ENCODE measurements at places on chromosomes 6 and 20.
A peak's percentile ranks its signal among the peaks of the same experiment; 100 is the strongest.

- no peak for DNase-seq
These were observed 16.2 kb downstream of the L3MBTL3 start for GRCh38 chr6:130034378-130035146.

DNA sequence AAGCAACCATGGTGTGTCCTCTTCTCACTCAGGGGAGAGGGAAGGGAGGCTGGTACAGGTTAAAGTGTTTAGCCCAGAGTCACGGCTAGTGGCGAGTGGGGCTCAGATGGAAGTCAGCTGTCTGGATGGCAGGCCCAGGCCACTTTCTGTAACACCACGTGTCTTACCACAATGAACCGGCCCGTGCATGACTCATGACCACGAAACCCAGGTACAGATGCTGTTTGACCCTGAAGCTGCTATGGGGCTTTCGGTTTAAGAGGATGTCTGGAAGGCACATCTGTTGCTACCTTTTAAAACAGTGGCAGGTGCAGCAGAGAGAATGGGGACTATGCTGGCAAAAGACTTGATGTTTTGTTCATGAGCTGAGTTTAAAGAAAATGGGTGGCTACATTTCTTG lies 36.5 kb upstream of the MPC1 start:
- no peak for DNase-seq

DNA sequence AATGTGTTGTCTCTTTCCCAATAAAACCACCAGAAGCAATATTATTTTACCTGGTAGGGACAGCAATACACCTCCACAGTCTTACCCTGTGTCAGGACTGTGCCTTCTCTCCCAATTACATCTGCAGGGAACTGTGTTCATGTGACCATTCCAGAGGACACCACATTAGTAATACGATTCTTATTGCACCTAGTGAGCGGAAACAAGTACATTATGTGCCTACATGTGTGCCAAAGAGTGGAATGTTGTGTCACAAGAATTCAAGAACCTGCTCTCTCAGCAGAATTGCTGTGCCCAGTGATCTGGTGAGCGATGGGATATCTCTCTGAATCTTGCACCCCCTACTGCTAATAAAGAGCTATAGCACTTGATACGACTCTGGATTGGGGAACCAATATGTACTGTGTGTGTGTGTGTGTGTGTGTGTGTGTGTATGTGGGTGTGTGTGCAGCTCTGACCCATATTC lies 57.4 kb upstream of the FOXC1 start:
- no peak for DNase-seq

DNA sequence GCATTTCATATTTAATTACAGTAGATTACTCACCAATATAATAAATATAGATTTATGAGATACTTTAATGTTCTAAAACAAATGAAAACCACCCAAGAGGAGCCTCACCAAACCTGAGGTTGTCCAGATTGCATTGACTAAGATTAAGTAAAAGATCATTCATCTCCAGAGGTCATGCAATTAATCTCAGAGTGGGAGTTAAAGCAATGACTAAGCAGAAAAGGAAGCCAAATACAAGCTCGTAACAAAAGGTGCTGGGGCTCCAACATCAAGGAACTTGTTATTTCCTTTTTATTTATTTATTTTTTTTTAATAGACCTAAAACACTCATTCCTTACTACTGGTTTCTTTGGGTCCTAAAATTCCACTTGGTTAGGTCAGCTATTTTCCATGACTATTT lies 57.7 kb downstream of the RSPO3 start:
- DNase-seq: no peak

DNA sequence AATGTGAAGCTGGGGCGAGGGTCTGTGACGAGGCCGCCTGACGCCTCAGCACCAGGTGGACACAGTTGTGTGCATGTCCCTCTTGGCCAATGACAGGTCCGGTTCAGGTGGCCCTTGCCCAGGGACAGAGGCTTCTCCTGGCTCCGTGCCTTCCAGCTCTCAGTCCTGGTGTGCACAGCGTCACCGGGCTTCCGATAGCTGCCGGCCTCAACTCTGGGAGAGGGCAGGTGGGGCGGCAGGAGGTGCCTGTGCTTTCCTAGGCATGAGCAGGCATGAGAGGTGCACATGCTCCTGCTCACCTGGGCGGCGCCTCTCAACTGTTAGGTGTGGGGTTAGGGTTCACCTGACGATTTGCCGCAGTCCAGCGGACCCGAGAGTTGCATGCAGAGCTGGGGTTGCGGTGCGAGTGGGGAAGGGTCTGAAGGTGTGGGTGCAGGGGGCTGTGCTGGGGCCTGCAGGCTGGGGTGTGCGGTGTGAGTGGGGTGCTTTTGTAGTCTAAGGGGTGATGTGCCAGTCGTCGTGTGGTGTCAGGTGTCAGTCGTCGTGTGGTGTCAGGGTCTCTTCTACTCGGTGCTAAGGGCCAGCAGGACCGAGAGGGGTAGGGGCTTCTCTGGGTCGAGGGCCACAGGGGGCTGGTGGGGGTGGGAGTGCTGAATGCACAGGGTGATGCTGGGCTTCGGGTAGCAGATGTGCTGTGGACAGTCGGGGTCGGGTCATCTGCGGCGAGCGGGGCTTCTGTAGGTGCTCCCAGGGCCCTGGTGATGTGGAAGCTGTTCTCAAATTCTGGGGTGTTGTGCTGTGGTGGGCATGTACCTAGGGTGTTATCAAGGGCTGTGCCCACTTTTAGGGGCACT lies 3.8 kb upstream of the SOX18 start:
- no peak for DNase-seq

- DNase-seq: no peak
These were observed 24.1 kb downstream of the USP45 start for GRCh38 chr6:99491171-99491570.

GRCh38 chr6:143233554-143234285 lies 173.0 kb downstream of the AIG1 start:
- no peak for DNase-seq

- no peak for DNase-seq
These were observed 64.4 kb downstream of the UBE2V1 start for GRCh38 chr20:50048420-50049166.

GRCh38 chr6:62999796-63000195 lies 211.5 kb upstream of the FKBP1C start:
- no peak for DNase-seq

GRCh38 chr6:142844065-142844755 lies 100.8 kb downstream of the HIVEP2 start:
- no peak for DNase-seq

- DNase-seq: no peak
These were observed 168.9 kb downstream of the ADGB start for GRCh38 chr6:146767632-146768031.

DNA sequence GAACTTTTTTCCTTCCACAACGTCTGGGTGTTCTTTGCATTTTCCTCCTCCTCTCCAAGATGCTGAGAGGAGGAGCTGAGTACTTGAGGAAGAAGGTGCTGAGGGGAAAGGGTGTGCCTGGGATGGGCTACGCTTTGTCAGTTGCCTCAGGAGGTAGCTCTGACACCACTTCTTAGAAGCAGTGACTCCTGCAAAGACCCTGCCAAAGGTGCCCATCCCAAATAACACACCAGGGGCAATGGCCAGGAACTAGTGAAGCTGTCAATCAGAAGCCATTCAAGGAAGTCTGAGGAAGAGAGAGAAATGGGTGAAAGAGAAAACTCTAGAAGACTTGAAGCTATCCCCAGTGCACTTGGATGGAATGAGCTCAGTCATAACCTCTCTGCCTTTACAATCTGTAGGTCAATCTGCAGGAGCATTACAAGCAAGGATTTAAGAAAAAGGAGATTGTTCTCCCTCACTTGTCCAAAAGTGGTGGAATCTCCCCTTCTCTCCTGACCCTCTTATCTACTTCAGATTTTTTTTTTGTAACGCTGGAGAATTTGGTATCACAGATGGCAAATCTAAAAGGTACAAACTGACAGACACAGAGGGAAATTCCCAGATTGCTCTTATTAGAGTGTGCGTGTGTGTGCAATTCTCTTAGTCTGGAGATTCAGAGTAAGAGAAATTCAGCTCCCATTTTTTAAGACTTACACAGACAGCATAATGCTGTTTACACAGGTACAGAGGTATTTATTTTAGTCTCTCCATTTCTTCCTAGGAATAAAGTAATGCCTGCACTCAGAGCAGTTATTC lies 242.6 kb downstream of the GMPR start:
- no peak for DNase-seq

DNA sequence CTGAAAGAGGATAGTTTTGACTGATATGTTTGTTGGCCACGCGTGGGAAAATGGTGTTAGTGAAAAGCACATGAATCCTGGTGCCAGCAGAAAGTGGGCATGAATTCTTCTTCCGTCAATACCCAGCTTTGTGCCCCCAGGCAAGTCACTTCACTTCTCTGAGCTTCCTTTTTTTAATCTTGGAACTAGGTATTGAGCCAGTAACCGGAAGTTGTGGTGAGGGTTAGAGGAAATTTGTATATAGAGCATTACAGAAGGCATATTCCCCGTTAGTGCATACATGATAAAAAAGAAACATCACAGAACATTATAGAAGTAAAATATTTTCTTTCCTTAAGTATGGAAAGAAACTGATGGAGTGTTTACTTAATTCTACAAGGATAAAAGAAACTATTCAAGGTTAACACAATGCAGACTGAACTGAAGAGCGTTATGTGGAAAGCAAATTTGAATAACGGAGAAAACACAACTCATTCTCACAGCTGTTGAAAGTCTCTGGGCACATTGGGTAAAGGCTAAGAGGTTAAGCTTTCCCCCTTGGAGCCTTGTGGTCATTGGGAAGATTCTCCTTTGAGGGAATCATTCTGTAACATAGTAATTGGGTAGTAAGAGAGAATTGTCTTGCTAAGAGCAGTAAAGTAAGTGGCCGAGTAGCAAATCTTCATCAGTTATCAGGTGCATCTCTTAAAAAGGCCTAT lies 223.1 kb downstream of the BCAS1 start:
- DNase-seq: no peak

GRCh38 chr6:12485226-12485764 lies 195.1 kb downstream of the EDN1 start:
- no peak for DNase-seq

DNA sequence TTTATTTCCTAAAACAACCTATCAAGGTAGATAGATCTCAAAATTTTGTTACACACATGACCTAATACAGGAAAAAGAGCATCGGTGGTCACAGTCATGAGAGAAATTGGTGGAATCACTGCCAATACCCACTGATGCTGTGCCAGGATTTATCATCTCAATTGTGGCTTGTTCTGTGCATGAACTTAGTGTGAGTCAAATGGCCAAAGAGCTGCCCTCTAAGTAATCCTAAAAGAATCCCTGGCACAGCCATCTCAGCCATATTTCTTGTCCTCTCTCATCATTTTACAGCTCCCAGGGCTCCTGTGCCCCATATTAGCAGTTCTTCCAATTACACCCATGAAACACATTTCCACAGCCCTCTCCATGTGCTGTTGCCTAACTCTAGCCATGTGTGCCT lies 6.1 kb downstream of the GSTA5 start:
- no peak for DNase-seq

- no peak for DNase-seq
These were observed 188.7 kb downstream of the ZMYND8 start for GRCh38 chr20:47167846-47168245.

- DNase-seq: no peak
These were observed 280.5 kb downstream of the ADGRB3 start for GRCh38 chr6:68915586-68915985.

GRCh38 chr6:126076992-126077664 lies 90.8 kb downstream of the TRMT11 start:
- no peak for DNase-seq

- DNase-seq: no peak
These were observed 740 bp downstream of the NELFCD start for GRCh38 chr20:58981628-58982364.

DNA sequence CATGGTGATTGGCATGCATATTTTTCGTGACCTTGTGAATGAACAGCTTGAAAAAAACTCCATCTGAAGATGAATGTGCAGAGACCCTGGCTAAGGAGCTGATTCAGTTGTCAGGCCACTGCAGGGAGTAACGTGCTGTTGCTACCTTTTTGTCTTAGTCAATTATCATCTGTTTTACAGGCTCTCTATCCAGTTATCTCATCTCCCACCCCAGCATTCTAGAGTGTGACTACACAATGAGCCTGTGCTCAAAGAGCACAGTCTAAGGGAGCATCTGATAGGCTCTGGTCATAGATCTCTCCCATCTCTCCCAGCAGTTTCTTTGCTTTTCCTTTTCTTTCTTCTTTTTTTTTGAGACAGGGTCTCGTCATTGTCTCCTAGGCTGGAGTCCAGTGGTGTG lies 45.5 kb downstream of the NDRG3 start:
- DNase-seq: no peak

DNA sequence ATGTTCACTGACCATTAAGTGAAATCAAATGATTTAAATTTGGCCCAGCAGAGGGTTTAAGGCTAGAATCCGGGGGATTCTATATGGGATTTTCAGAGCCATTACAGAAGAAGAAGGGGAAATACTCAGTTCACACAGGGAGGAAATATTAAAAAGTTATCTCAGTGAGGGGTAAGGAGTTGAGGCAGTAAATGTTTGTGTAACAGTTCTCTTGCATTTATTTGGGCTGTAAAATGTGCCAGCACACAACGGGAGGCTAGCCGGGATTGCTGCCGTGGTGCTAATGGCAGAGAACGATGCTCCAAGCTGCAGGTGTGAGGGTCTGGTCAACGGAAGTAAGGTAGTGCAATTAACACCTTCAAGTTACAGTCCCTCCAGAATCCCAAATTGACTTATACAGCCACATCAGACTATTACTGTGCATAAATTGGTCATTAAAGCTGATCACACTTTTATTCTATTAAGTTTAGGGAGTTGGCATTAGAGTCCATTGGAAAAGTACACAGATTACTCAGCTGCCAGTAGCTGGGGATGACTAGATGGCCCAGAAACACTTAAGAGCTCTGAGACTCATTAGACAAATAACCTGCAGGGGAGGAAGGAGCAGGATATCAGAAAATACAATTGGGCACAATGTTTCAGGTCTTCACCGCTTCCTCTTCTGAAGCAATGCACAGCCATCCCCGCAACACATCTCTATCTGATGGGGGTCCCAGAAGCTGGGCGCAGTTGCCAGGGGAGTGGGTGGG lies 31.3 kb downstream of the PPP1R3G start:
- DNase-seq: no peak

GRCh38 chr6:15166121-15166520 lies 79.7 kb upstream of the JARID2 start:
- no peak for DNase-seq

- DNase-seq: peak; percentile 22
These were observed 54.4 kb downstream of the GOPC start for GRCh38 chr6:117547688-117548621.

DNA sequence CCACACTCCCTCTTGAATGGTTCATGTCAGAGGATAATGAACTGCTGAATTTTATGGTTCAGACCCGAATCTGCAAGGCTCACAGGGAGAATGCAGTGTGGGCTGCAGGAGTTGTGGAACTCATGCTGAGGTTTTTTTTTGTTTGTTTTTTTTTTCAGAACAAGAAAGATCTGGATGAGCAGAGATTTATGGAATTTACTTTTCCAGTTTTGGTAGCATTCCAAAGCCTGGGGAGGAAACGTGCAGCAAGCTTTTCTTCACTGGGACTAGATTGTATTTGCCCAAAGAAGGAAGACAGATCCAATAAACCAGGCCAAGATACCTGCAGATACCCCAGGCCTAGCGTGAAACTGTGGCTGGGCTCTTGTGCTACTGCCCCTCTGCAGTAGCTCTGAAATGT lies 223.9 kb upstream of the TAB2 start:
- DNase-seq: no peak

Measured in stimulated activated CD4-positive, alpha-beta T cell treated with anti-CD3 and anti-CD28 coated beads, Interleukin-1b, Interleukin-23, amount 100 ng/mL, for 4 hours (primary cell).